Midbrain (tissue), 1 donor: ENCODE measurements at places on chromosomes 2 and 18.
A peak's percentile ranks its signal among the peaks of the same experiment; 100 is the strongest.

GRCh38 chr2:27652341-27652740, 11.1 kb downstream of the SUPT7L start:
- no peak for DNase-seq

GRCh38 chr18:2417861-2418610, 153.3 kb downstream of the METTL4 start:
- DNase-seq = no peak

DNA sequence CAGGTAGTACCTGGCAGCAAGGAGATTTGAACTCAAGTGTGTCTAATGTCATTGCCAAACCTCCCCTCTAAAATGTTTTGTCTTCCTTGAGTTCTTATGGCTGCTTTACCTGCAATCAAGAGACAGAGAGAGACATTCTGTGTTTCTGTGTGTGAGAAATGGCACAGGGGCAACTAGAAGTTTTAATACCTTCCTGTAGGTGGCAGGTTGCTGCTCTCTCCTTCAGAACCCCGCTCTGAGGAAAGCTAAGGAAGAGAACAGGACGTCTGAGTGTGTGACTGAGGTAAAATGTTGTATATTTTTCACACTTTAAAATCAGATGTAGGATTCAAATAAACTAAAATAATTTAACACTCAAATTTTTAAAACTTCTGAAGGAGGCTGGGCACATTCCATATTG, 19.2 kb downstream of the DTNA start:
- no peak for DNase-seq

DNA sequence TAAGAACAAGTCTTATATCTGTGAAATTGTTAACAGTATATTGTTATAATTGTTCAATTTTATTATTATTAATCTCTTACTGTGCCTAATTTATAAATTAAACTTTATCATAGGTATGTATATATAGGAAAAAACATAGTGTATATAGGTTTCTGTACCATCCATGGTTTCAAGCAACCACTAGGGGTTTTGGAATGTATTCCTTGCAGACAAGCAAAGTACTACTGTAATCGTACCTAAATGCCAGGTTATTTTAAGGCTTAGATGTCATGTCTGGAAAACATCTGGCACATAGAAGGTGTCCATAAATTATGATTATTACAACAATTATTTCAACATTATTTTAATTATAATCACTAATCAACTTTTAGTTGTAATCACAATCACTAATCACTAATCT, 8.4 kb downstream of the ITSN2 start:
- DNase-seq = no peak

DNA sequence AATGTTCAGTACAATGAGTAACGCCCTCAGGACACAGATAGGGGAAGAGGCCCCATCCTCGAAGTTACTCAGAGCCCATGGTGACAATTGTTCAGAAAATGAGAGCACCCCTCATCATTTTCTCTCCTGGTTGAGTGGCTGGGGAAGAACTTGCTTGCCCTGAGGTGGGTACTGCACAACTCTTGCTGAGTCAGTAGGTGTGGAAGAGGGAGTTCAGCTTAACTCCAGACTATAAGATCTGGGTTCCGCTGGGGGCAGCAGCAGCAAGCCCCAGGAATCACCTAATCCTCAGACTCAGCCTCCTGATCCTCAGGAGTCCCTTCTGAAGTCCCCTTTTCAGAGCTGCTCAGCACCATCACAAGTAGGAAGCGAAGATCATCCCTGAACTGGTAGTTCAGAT, 123.7 kb downstream of the PIEZO2 start:
- no peak for DNase-seq

DNA sequence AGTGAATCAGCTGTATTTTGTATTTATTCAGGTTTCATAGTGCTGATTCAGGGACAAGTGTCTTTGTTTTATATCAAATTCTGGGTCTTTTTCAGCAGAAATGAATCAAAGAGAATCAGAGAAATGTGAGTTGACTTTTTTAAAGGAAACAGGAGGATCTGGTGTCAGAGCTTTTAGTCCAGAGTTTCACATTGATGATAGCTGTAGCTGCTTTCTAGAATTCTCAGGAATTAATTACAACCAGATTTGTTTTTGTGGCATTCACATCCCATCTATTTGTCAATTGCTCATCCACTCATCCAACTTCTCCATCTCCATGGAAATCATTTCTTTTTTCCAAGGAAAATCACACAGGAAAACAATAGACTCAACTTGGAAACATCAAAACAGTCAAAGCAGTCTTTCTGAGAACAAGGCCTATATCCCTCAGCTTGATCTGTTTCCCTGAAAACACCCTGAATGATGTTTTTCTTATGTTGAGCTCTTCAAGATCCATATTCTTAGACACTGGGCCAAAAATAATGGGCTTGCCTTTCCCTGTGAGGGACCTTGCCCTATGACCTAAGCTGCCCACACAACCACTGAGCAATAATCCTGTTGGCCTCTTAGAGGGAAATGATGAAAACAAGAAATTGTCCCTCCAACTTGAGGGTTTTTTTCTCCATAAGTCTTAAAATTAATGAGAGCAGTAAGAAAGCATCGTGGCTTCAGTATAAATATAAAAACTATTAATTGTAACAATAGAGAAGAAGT, 249.5 kb upstream of the FN1 start:
- DNase-seq = no peak

DNA sequence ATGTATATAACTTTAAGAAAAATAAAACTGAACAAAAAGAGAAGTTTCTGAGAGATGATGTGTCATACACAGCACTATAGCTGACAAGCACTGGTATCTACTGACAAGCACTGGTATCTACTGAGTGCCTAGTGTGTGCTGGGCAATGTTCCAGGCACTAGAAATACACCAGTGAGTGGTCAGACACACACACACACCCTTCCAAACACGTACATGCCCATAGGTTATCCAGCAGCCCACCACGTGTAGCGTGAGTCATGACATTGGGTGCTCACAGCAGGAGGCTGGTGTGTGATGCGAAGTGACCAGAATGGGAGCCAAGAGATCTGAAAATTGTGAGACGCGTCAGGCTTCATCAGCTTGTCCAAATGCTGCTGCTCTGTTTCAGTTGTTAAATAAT, 12.2 kb upstream of the GNAL start:
- DNase-seq = no peak

- no peak for DNase-seq
Measured at GRCh38 chr2:97849881-97850528, 136.6 kb downstream of the ZAP70 start.

- DNase-seq = no peak
Measured at GRCh38 chr2:62573137-62573731, 67.2 kb upstream of the TMEM17 start.

- DNase-seq = no peak
Measured at GRCh38 chr2:140422759-140423158, 1642.6 kb upstream of the NXPH2 start.

DNA sequence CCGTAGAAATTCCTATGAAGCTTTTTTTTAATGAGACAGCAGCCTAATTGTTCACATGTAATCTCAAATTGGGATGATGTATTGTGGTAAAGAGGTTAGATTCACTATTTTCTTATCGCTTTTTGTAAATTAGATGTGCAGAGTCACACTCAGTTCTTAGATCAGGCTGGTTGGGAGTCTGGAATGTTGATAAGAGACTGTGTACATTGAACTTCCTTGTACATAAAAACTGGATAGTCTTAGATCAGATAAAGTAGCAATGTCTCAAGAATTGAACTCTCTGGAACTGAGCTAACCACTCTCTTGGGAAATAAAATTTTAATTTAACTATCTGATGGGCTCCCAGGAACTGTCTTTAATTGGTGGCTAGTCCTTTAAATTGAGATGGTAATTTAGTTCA, 108.1 kb upstream of the MSTN start:
- DNase-seq = no peak

GRCh38 chr18:49028801-49029506, 78.2 kb upstream of the SMAD7 start:
- no peak for DNase-seq

GRCh38 chr2:61065714-61066709, at the start of gene SANBR:
Gene SANBR (plus strand): TSS chr2:61065871. CDS start chr2:61070351, 4,480 bp downstream.
- peak; percentile 92 for DNase-seq

DNA sequence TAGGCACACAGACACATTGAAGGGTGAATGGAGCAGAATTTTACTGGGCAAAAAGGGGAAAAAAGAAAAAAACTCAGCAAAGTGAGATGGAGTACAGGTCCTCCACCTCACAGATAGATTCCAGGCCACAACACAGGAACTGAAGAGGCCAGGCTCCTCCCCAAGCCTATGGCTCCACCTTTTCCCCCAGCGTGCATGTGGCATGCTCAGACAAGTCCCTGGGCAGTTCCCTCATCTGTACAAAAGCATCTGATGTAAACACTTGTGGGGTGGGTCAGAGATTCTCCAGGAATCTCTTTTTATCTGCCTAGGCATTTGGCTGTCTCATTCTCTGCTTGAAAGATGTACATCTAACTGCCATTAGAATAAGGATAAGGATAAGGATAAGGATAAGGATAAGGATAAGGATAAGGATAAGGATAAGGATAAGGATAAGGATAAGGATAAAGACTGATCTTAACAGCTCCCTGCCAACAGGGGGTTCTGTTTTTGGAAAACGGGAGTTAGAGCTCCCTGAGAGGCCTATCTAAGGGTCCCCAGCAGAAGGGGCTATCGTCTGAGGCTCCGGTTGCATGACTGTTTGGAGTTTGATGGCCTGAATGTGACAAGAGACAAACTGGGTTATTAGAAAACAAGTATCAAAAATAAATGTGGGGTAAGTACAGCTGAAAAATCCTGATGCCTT, 17.2 kb upstream of the ASXL3 start:
- DNase-seq = no peak
